AG10803 (cell line): ENCODE measurements at places on chromosomes 1 and 21.

DNA sequence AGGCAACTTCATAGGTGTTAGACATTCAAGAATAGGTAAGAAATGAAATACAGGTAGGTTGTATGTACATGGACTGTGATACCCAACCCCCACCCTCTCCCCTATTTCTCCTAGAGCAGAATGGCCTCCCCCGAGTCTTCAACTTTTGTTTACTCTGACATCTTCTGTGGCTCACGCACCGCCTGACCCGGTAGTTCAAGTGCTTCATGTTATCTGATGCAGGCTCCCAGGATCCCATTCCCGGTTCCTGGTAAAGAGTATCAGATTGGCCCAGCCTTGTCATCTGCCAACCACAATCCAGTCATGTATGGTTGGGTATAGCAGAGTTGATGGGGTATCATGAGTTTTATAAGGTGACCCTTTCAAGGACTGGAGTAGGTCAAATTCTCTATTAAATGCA is 9.1 kb downstream of the GNAI3 start:
- DNase-seq = no peak

- no peak for DNase-seq
Measured at GRCh38 chr1:90550626-90551406, 166.3 kb downstream of the BARHL2 start.

GRCh38 chr1:225824533-225824941 is 14.6 kb downstream of the EPHX1 start:
- DNase-seq = no peak

DNA sequence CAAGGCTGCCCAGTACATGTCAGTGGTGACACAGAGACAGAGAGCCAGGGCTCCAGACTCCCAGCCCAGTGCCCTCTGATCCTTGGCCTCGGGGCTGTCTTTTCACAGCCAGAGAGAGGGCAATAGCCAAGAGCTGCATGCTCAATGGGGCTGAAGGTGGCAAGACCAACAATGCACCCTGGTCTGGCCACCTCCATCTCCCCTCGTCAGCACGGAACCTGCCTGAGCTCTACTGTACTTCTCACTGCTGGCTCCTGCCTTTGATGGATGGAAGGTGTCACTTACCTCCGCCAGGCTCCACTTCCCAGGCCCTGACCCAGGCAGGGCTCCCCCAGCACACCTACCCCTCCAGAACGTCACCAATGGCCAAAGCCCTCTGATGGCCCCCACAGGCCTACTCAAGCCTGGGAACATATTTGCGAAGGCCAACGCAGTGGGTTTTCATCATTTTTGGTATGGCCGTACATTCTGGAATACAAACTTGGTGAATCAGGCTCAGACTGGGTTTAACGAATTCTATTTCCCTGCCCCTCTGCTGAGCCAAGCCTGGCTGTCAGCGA is 88.1 kb downstream of the DMRTB1 start:
- no peak for DNase-seq

GRCh38 chr1:3743826-3744225 is 8.4 kb upstream of the CCDC27 start:
- DNase-seq = no peak
